Tibial artery (tissue), 4 donors: ENCODE measurements at places on chromosomes 1 and 21.

GRCh38 chr1:105083611-105084010 lies 1333.9 kb downstream of the AMY1C start:
- no peak for DNase-seq

- DNase-seq, result peak; percentile 87
These were observed 6.2 kb downstream of the NECTIN4 start for GRCh38 chr1:161082996-161083747.

DNA sequence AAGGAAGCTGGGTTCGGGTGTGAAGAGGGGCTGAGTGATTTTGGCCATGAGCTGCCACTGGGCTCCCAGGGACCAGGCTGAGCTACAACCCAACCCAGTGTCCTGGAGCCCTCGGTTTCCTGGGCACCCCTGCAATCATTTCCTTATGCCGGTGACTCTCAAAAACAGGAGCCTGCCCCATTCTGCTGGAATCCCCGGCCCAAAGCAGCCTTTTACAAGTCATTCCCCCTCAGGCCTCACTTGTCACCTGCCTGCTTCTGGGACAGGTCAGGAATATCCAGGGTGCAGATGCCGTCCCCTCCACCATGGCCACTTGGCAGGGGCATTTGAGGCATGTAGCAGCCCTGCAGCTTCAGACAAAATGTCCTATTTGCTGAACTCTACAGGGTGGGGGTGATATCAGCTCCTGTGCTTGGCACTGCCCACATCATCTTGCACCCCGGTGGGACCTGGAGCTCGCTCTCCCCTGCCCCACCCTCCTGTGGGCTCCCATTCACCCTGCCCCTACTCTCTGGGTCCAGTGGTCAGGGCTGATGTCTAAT lies 30.0 kb downstream of the CDK18 start:
- DNase-seq, result no peak

- DNase-seq, result no peak
These were observed 85.1 kb downstream of the LBR start for GRCh38 chr1:225342695-225343094.

DNA sequence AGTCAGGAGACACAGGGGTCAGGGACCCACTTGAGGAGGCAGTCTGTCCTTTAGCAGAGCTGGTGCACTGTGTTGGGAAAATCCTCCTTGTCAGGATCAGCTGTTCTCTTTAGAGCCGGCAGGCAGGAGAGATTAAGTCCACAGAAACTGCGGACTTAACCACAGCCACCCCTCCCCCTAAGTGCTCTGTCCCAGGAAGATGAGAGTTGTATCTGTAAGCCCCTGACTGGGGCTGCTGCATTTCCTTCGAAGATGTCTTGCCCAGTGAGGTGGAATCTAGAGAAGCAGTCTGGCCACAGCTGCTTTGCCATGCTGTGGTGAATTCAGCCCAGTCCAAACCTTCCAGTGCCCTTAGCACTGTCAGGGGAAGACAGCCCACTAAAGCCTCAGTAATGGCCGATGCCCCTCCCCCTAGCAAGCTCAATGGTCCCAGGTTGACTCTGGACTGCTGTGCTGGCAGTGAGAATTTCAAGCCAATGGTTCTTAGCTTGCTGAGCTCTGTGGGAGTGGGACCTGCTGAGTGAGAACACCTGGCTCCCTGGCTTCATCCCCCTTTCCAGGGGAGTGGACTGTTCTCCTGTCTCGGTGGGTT lies 172.8 kb downstream of the ST6GALNAC3 start:
- DNase-seq, result no peak

- no peak for DNase-seq
These were observed 115.4 kb downstream of the BCAR3 start for GRCh38 chr1:93566227-93566626.

GRCh38 chr1:207672522-207673130 lies 27.7 kb downstream of the CR1L start:
- no peak for DNase-seq

GRCh38 chr1:212915245-212916091 lies 34.9 kb upstream of the VASH2 start:
- DNase-seq, result peak; percentile 43

GRCh38 chr1:179016706-179017382 lies 8.8 kb upstream of the FAM20B start:
- peak; percentile 94 for DNase-seq

- DNase-seq, result no peak
These were observed 91.1 kb upstream of the CACHD1 start for GRCh38 chr1:64378826-64379225.

- DNase-seq, result no peak
These were observed 388.6 kb upstream of the NEGR1 start for GRCh38 chr1:72670902-72671301.

GRCh38 chr1:204569478-204569877 lies 53.3 kb downstream of the MDM4 start:
- DNase-seq, result no peak

GRCh38 chr1:51878308-51878615 lies 265 bp downstream of the NRDC start:
- DNase-seq, result no peak

DNA sequence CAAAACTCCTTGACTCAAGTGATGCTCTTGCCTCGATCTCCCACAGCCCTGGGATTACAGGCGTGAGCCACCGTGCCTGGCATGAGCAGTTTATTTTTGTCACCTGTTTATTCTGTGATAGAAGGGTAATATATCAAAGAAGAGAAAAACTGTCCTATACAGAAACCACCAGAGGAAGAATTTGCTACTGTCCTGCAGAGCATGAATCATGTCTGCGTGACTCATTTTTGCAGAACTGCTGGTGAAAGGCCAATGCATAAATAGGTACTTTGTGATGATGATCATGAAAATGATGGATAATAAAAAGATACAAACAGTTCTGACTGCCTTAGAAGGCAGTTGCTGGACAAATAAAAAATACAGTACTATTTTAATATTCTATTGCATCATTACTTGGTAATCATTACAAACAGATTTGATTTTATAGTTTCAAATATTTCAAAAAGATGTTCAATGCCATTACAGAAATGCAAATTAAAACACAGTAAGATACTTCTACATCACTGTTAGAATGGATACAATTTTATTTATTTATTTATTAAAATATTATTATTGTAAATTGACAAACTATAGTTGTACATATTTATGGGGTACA lies 26.5 kb downstream of the RIPPLY3 start:
- no peak for DNase-seq

DNA sequence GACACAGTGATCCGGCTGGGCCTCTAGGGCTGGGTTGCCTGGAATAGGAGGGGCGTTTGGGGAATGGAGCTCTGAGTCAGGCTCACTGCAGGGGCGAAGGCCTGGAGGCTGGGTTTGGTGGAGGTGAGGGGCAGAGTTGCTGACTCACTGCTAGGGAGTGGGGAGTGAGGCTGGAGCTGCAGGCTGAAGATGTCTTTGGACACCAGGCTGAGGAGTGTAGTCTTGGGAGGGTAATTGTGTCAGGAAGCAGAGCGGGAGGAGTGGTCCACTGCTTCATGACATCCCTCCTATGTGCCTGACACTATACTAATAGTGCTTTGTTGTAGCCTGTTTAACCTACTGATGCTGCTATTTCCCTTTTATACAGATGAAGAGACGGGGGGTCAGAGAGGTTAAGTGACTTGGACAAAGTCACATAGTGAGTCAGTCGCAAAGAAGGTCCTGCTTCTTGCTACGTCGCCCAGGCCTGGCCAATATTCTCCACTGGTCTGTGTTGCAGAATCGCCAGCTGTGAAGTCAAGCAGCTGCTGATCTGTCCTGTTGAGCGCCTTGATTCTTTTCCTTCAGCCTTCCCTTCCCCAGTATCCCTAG lies 13.6 kb downstream of the ACTL8 start:
- DNase-seq, result no peak

DNA sequence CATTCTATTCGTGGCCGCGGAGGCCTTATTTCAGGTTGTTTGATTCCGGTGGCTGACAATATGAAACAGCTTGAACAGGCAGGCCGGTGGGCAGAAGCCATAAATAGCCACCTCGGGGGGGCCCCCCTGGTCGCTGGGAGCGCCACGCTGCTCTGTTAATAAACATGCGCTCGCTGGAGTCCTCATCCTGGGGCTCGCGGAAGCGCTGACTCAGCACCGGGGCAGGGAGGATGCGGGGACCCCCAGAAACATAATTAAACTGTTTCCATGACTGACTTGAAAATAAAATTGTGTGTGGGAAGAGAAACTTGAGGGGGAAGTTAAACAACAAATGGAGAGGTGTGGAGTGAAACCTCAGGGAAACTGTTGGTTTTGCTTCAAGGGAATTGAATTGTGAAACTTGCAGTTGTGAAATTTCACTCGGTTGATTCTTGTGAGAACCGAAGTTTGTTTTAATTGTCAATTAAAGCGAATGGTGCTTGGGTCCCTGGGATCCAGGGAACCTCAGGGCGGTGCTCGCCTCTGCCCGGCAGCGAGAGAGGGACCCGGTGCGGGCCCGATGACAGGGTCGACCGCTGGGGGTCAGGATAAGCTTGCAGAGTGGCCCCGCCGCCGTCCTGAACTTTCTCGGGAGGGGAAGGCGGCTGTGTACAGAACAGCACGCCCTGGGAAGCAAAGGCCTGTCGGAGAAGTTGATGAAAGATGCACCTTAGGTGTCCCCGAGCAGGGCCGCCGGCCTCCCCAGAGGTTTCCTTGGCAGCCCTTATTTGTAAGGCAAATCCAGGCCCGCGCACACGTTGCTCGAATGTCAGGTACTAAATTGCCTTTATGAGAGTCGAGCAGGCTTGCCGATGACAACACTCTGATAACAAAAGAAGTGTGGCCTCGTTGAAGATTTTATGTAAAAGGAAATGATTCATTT lies 176.9 kb upstream of the LMO4 start:
- peak; percentile 79 for DNase-seq

DNA sequence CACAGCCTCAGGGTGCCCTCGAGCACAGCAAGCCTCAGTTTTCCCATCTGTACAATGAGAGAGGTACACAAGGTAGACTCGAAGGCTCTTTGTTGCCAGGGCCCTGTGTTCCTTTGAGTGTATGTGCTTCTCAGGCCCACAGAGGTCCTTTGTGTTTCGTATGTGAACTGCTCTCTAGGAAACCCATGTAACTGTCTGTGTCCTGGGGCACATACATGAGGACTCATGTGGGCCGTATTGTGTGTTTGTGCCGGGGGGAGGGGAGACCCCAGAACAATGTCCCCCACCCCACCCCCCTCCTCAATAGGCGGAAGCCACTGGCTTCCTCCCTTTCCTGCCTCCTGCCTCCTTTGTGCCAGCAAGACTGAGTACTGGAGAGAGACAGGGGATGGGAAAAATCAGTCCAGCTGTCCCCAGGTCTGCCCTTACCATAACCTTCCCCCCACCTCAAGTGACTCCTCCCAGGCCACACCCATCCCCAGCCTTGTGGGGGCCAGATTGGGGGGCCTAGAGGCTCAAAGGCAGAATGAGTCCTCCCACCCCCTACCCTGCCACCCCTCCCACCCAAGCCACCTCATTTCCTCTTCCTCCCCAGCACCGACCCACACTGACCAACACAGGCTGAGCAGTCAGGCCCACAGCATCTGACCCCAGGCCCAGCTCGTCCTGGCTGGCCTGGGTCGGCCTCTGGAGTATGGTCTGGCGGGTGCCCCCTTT lies at the start of gene TIE1:
TIE1 (plus strand) TSS at position 605 of the 717 bp plus-strand sequence; CDS start at position 695, 90 bp downstream.
- DNase-seq, result no peak

GRCh38 chr1:111738436-111739193 lies 580 bp downstream of the INKA2 start:
- peak; percentile 93 for DNase-seq
